ENCODE measurements at places on chromosomes 12 and 14.

GRCh38 chr12:5945071-5946008 is at the start of gene ANO2:
Gene ANO2, minus strand, starts transcription at chr12:5945259. Its CDS starts 42 bp downstream, at chr12:5945217.
- DNase-seq, result no peak

- DNase-seq, result no peak
These were observed 94.5 kb upstream of the CPM start for GRCh38 chr12:69027411-69027881.

- no peak for DNase-seq
These were observed 82.4 kb upstream of the RESF1 start for GRCh38 chr12:31876568-31877424.

DNA sequence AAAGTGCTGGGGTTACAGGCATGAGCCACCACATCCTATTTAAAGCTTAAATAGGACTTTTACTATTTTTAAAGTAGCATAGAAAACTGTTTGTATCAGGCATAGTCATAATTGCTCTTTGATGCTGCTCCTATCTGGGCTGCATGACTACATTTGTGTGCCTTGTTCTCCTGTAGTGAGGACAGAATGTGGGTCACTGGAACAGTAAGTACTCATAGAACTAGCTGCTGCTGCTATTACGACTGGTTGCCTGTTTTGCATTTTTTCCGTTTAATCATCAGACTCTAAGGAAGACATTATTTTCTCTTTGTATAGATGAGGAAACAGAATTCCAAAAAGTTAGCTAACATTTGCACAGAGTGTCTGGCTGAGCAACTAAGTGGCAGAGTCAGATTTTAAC is 42.8 kb downstream of the ZC3H14 start:
- no peak for DNase-seq

DNA sequence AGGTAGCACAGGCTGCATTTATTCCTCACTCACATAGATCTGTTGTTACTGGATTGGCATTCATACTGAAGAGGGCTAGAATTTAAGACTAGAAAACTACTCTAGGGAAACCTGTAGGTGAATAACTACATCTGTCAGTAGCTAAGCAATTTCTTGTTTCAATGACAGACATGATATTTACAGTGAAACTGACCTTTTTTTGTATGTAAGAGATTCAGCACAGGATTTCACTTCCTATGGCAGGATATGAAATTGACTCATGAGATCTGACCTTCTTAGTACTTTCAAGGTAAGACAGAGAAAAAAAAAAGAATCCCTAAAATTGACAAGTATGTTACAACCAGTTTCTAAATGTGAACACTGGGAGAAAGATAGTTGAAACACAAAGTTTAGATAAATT is 189.8 kb upstream of the SLC16A7 start:
- DNase-seq, result no peak

DNA sequence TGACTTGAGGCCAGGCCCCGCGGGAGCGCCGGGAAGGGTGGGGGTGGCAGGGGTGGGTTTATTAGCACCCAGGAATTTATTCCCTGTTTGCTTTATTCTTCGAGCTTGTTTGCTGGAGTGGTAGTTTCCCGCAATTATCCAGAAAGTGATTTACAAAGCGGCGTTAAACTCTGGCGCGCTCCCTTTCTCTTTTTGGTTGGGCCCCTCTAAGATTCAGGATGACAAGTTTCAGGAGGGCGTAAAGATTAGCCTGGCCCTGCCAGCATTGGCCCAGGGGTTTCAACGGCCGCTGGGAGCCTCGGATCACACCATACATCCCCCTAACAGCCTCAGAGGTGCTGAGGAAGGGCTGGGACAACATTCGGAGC is 444 bp upstream of the NKX2-8 start:
- no peak for DNase-seq

DNA sequence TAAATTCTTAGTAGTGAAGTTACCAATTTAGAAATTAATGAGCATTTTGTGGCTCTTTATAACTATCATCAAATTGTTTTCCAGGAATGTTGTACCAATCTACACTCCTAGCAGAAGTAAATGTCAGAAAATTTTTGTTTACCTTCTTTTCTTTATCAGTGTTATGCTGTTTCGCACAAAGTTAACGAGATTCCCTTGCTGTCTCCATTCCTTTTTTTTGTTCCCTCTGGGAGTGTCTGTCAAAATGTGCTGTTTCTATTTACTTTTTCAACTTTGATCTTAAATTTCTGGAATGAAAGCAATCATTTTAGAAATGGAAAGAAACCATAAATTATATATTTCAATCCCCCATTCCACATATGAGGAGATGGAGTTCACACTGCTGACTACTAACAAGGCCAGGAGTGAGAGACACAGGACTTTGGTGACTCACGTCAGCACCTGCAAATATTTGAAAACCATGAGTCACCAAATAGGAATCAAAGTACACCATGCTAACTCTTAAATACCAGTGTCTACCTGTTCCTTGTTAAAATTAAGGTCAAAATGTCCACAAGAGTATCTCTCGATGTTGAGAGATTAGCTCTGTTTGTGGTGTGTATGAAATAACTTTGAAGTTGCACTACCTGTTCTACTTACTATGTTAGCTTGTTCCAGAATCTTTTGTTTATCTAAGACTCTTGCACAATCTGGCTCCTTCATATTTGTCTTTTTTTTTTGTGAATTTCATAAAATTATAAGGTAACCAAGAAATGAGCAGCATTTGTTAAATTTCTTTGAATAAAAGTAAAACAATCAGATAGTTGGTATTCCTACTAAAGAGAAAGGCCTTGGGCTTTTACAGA is 106.0 kb downstream of the RMST start:
- no peak for DNase-seq

- DNase-seq, result no peak
These were observed 40.2 kb upstream of the RASSF3 start for GRCh38 chr12:64569923-64570691.

- peak; percentile 22 for DNase-seq
These were observed 67.6 kb downstream of the FOXN3 start for GRCh38 chr14:89349171-89350008.

GRCh38 chr12:12749433-12749832 is 32.3 kb downstream of the CDKN1B start:
- peak; percentile 41 for DNase-seq

GRCh38 chr12:5537771-5538170 is 105.9 kb downstream of the NTF3 start:
- DNase-seq, result no peak

DNA sequence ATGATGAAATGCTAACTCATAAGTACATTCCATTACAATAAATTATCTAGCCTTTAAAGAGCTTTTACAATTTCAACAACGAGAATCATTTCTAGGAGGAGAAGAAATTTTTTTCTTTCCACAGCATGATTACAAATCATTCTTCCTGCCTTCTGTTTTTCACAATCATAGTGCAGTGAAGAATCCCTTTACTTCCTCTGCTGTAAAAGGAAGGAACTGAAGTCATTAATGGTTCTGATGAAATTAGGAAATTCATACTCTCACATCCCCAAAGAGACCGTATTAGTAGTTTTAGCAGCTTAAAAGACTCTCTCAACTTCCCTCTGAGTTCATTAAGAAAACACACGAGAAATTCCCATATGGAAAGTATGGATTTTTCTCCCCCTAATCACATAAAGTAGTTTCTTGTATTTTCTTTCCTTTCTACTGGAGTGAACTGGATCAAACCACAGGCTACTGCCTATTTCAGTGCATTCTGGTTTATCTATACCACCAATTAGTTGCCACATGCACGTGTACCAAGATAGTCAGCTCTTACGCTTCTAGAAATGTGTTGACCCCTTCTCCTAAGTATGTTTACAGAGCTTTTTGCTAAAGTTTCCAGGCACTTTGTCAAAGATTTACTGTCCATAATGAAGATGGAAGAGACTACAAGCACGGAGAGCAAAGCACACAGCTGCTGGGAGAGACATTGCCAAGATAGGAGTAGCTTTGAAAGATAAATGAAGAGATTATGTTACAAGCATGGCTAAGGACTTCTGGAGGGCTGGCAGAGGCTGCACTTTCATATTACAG is 58.9 kb upstream of the KITLG start:
- no peak for DNase-seq

DNA sequence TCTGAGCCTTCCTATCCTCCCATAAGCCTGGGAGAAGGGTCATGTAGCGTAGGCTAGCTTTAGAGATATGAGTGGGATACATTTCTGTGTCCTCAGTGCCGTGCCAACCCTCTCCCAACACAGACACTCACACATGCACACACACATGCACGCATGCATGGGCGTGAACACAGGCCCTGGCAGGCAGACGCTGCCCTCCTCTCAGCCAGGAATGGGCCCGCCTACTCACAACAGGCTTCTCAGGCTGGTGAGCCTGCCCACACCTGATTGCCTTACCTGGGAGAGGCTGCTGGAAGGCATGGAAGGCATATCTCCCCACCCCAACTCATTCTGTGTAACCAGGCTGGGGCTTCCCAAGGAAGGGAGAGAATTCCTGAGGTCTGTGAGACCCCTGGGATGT is 12.8 kb upstream of the ACVR1B start:
- no peak for DNase-seq

DNA sequence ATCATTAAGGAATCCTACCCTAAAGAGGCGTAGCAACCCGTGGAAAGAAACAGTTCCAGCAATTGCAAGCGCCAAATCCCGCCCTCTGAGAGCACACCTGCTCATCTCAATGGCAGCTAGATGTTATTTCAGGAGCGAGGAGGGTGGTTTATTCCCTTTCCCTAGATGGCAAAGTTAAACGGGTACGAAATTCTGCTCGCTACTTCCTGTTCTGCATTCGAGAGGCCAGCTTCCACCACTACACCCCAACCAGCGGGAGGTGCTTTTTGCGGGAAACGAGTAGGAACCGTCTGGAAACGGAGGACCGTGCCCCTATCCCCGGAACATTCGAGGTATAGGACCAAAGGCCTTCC is 536 bp downstream of the VPS29 start:
- DNase-seq, result peak; percentile 8

Measured in fibroblast of the conjunctiva (primary cell).